H1 (cell line): ENCODE measurements at places on chromosomes 11 and 22.

DNA sequence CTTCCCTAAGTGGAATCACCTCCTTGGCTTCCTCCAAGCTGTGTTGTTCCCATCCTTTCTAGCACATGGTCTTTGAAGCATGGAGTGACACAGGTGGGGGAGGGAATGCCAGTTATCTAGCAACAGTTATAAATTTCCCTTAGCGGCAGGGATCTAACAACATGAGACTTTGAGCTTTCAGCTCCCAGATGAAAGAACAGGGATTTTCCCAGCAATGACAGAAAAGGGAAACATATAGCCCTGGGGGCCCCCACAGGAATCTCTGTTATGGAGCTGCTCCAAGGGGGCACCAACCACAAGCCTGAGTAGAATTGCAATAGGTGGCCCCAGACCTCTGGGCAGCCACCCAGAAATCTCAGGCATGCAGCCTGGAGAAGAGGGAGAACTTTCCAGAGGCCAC, 163.0 kb downstream of the GRIK4 start:
- DNase-seq: no peak

- no peak for DNase-seq
These were observed 10.8 kb upstream of the PDGFB start for GRCh38 chr22:39255449-39256185.

DNA sequence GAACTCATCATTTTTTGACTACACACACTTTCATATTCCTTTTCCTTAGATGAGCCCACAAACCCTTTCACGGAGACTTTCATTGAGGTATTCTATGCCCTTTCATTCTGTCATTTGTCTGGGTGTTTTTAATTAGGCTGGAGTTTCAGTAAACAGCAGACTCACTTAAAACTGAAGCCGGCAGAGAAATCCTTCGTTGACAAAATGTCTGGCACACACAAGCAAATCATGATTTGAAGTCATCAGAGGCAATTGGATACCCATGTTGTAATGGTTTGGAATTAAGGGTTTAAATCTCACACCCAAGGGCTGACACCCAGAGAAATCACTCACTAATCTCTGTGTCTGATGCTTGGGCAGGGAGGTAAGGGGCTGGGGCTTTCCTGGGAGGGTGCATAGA, 127.1 kb downstream of the EHF start:
- no peak for DNase-seq

DNA sequence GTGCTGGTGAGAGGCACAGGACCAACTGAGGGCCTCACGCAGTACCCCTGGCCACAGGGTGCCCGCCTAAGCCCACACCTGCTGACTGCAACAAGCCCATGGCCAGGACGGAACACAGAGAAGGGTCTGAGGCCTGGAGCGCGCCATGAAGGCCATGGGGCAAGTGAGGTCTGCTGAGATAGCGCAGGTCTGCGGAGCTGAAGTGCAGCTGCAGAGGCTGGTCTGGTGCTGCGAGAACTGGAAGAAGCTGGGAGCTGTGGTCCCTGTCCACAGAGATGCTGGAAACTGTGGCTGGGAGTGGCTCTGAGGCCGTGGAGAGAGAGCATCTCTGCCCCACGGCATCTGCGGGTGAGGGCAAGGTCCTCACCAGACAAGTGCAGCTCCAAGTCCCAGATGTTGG, 8.3 kb downstream of the GALR3 start:
- DNase-seq: no peak

GRCh38 chr22:26887916-26888315, 230.5 kb downstream of the MIAT start:
- DNase-seq: no peak

- DNase-seq: no peak
These were observed 129.1 kb upstream of the CCDC179 start for GRCh38 chr11:22989371-22989770.

- no peak for DNase-seq
These were observed 3.7 kb downstream of the MPZL2 start for GRCh38 chr11:118260353-118260752.

- no peak for DNase-seq
These were observed 52.3 kb downstream of the BRD1 start for GRCh38 chr22:49775191-49775866.

DNA sequence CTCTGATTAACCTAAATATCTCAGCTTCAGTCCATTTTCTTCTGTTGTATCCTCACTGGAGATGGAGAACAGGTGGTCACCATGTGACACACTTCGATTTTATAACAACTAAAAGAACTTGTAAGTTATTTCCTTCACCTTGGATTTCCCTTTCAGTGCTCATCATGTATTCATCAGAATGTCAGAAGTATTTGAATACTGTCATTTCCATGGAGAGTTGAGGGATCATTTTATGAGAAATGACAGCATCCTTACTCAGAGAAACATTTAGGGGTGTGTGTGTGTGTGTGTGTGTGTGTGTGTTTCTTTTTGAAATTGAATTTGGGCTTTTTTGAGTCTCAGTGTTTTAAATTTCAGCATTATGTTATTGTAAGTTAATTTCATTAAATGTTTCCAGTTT, 205.8 kb downstream of the ARHGAP42 start:
- no peak for DNase-seq

DNA sequence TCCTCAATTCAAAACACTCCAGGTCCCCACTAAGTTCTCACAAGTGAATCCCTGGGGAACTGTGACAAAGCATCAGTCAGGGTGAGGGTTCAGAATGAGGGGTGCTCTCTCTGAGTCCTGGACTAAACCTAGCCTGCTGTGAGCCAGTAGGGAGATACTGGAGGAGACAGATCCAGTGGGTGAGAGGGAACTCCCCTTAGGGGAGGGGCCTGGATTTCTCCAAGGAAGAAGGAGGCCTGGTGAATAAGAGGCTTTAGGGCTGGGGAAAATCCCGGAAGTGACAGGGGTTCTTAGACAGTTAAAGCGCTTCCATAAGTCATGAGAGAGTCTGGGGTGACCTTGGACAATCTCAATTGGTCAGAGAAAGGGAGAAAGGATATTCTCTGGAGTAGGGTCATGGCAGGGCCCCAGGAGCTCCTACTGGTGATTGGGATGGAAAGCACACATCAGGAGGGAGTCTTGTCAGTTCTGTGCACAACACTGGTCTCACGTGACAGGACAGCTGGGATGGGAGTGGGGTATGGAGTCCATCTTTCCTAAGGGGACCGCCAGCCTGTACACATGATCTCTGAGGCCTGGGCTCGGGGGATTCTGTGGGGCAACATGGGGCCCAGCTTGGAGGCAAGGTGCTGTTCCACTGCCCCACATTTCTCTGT, 1.5 kb downstream of the TBC1D10A start:
- no peak for DNase-seq

DNA sequence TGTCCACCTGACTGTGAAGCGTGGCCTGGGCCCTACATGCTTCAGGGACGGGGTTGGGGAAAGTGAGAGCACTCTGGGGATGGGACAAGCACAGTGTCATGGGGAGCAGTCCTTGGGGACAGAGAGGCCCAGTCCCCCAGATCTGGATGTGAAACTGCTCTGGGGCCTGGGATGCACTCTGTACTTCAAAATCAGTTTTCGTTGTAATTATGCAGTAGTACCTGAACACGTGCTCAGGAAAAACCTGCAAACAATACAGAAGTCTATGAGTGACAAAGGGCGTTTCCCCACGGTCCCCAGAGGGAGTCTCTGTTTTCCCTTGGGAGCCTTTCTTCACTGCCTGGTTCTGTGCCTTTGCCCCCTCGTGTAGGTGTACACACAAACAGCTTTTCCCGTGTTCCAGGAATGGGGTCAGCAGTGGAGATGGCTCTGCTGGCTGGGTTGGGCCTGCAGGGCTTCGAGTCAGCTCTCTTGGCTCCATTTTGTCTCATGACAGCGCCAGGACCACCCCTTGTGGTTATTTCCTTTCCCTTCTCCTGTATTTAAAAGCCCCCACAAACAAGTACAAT, 5.2 kb upstream of the TNFRSF13C start:
- DNase-seq: no peak

- no peak for DNase-seq
These were observed 16.0 kb downstream of the POLA2 start for GRCh38 chr11:65277631-65278277.

DNA sequence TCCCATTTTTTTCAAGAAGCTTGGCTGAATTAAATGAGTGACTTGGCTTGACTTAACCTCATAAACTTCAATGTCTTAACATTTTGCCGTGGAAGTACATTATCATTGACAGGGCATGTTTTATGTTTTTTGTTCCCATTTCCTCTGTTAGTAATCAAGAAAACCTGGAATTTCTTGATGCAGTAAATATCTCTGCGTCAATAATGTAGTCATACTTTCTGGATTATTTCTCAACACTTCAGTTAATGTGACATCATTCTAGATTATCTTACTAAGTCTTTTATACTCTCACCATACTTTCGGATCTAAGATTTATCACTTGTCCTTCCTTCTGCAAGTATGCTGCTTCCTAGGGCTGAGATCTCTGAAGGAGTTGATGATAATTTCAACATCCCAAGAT, 58.6 kb upstream of the PGR start:
- DNase-seq: no peak

DNA sequence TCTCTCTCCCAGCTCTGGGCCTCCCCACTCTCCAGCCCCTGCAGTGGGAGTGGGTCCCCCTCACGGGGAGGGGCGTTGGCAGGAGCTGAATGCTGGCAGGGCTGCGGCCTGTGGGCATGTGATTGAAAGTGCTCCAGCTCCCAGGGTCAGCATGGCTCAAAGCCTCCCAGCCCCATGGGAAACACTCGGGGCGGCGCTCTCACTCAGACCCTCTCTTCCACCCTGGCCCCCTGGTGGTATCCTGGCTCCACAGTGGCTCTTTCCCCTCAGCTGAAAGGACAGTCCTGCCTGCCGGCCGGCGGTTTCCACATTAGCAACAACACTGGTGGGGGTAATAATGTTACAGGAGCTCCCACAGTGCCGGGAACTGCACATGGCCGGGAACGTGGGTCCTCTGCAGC, 35.5 kb downstream of the POLR3H start:
- DNase-seq: no peak

DNA sequence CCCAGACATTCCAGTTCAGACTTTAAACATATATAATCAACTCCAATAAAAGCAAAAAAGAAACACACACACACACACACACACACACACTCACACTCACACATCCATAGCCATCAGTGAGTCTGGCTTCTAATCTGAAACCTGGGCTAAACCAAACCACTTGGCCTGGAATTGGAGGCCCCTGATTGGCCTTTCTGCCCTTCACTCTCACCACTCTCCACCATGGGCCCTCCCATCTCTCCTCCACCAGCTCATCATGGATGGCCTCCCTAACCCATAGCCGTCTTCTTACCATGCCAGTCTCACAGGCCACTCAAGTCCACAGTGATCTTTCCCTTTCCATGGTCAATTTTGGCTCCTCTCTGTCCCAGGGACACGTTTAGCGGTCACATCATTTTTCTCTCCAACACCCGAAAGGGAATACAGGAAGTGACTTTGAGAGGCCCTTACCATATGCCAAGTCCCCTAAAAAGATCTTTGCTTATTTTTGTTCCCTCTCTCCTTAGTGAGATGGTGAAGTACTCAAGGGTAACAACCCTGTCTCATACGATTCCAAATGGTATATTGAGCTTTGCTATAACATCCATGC, 66.6 kb downstream of the ENDOD1 start:
- no peak for DNase-seq

GRCh38 chr11:71338801-71339395, 86.5 kb upstream of the SHANK2 start:
- DNase-seq: no peak

GRCh38 chr11:104876861-104877431, 21.3 kb downstream of the CASP12 start:
- no peak for DNase-seq

DNA sequence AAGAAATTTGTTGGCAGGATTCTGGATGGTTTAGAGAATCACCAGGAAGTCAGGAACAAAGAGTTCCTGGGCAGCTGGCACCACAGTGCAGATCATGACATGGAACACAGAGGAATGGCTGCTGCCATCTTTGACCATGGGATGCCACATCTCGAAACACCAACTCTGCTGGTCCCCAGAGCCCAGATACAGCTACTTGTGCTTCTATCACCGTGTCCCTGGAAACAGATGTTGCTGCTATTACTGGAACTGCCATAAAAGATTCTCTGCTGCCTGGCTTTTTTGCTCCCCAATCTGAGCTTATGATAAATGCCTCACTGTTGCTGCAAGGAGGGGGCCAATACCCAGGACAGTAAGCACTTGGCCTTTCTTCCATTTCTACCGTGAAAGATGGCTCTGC, 185.2 kb downstream of the CSNK2A3 start:
- no peak for DNase-seq

- DNase-seq: no peak
These were observed 14.2 kb upstream of the RASD2 start for GRCh38 chr22:35526333-35526979.

GRCh38 chr11:15569305-15570025, 454.7 kb downstream of the INSC start:
- DNase-seq: no peak

DNA sequence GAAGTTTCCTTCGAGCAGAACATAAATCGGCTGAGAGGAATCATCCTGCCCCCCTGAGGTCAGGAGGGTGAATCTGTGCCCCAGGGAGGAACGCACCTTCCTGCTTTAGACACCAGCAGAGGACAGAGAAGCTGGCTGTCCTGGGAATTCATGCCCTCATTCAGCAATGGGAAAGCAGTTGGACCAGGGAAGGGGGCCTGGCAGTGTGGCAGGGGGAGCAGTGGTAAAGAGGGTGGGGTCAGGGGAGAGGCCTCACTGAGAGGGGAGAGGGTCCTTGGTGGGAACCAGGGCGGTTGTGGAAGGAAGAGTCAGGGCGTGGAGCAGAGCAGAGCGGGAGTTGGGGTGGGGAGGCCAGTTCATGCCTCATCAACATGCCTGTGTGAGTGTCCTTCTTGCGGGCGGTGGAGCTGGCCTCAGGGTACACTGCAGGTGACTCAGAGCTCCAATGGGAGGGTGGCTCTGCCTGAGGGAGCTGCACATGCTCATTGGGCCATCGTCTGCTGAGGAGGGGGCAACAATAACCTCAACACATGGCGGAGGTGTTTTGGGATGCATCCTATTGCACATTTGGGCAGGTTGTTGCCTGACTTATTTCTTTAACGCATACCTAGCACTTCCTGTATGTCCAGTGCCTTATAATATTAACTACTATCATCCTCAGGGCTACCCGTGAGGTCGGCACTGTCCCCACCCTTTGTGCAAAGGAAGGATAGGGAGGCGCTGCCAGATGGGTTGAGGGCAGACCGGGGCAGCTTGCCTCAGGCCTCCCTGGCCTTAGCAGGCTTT, 23.2 kb downstream of the MED15 start:
- DNase-seq: no peak

GRCh38 chr11:380095-380480, 10.8 kb downstream of the B4GALNT4 start:
- no peak for DNase-seq

- no peak for DNase-seq
These were observed 215.0 kb upstream of the E2F8 start for GRCh38 chr11:19455731-19456130.
